Dorsolateral prefrontal cortex (tissue), 122 donors: ENCODE measurements at places on chromosomes 2 and 18.

DNA sequence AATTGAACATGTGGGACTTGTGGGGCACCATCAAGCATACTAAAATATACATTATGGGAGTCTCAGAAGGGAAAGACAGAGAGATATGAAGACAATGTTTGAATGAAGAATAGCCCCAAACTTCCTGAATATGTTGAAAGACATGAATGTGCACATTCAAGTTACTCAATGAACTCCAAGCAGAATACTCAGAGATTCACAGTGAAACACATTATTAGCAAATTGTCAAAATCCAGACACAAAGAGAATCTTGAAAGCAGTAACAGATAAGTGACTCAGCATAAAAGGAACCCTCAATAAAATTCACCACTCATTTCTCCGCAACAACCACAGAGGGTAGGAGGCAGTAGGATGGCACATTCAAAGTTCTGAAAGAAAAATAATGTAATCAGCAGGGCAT lies 8.8 kb downstream of the C2orf92 start:
- DNase-seq, result no peak

GRCh38 chr2:72915907-72916742 lies 1.2 kb upstream of the EMX1 start:
- DNase-seq, result no peak

DNA sequence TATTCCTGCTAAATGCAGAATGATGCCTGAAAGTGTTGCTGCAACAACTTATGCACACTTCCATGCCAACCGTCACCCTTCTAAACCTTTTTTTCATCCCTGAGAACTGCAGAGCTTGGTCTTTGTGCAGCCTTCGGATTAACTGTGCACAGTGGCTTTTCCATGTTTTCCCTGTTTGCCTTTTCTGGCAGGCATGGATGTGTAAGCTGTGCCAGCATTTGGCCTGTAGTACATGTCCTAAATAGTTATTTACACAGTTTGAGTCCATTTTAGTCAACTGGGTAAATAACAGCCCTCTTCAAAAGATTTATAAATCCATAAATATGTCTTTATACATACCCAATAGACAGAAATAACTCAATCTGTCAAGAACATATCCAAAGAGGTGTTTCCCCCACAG lies 31.5 kb downstream of the MEIS1 start:
- no peak for DNase-seq

DNA sequence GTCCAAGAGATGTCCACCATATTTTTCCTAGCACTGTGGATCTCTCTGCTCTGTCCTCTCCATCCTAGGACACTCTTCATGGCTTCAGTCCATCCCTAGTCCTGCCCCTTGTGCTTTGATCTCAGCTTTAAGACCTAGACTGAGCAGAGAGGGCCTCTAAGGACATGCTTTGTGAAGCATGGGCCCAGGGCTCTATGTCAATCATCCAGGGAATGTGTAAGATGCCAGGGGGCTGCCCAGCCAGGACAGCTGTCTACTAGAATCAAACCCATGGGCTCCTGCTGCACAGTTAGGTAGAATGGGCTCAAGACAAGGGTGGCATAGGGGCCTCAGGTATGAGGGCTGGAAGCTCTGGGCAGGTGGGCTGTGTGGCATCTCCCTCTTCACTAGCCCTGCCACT lies 24.9 kb downstream of the TET3 start:
- no peak for DNase-seq
